CD4-positive, alpha-beta T cell treated with Interleukin-4 for 1 hour (primary cell): ENCODE measurements at places on chromosomes 5 and 9.

DNA sequence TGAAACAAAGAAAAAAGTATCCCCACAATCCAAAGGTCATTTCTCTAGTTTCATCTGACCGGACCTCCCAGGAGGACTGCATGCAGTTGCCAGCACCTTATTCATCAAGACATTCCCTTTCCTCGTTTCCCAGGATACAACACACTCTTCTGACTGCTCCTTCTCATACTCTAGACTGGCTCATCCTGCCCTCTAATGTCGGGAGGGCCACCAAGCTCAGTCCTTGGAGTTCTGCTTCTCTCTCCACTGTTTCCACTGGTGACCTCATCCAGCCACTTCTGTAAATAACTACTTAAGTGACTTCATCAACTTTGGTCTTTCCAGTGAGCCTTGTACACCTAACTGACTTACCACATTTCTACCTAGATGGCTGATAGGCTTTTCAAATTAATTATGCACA lies 179.1 kb downstream of the EPB41L4A start:
- DNase-seq: no peak

- DNase-seq: no peak
These were observed 14.5 kb downstream of the CATSPER3 start for GRCh38 chr5:134982230-134982629.

DNA sequence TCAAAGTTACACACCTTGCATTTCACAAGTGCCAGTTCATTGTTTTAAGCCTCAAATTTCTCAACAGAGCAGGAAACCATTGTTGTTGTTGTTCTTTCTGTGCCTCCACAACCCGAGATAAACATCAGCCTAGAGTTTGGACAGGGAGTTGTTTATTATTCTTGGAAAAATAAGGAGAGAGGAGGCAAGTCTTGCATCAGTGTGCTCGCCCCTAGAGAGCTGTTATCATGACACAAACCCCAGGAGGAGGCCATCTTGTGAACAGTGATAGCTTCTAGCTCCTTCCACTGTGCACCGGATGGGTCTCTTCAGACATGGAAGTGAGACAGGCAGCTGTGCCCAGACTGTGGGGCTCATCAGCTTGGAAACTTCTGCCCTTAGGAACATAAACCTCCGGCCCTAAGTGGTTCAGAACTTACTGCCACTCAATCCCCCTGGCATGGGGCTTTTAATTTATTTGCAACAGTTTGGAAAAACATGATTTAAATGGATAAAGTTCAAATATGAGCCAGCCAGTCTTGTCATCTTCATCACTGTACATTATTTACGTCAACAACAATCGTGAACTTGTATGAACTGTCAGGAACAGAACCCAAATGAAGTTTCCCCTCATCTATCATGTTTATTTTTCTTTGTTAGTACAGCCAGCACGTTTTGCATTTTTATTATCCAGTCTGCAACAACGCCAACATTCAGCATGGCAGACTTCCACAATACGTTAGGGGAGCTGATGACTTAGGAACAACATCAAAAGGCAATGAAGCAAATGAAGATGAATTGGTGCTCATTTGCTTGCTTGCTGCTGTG lies 181.7 kb upstream of the S1PR3 start:
- no peak for DNase-seq

GRCh38 chr5:94188725-94189124 lies 429.7 kb downstream of the KIAA0825 start:
- DNase-seq: no peak

DNA sequence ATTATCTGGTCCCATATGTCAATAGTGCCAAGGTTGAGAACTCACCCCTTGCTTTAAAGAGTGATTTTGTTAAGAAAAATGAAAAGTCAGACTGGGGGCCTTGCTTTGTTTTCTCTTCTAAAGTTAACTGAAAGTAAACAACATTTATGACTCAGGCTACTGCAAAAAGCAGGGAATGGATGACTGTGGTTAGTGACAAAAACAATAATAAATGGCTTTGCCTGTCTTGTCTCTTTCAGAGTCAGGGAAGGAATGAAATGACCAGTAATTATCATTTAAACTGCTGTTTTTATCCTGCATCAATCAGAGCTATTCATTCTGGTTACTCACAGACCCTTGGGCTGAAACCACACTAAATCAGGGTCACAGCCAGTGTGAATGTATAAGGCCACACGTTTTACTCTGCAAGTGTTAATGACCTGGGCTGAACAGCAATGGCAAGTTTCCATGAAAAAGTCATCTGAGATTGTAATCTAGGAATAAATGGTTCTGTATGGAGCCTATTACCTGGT lies 112.2 kb downstream of the ZNF608 start:
- no peak for DNase-seq

- no peak for DNase-seq
These were observed 69.8 kb downstream of the SYK start for GRCh38 chr9:90871327-90871935.

DNA sequence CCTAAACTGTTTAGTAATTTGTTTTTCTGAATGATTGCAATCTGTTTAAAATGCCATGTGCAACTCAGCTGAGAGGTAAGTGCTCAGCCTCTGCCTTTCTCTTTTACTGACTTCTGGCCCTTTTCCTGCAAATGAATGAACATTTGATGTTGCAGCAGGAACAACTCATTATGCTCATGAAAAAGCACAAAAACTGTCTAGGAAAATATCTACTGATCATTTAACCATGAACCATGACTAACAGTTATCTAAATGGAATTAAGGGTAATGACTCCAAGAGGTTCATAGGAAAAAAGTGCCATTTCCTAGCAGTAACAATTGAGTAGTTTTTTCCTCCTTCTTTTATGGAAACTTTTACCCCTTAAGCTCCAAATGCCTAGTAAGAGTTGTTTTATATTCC lies 70.6 kb upstream of the ANKH start:
- DNase-seq: no peak

- DNase-seq: no peak
These were observed 483.0 kb upstream of the CDH18 start for GRCh38 chr5:20470997-20471396.

DNA sequence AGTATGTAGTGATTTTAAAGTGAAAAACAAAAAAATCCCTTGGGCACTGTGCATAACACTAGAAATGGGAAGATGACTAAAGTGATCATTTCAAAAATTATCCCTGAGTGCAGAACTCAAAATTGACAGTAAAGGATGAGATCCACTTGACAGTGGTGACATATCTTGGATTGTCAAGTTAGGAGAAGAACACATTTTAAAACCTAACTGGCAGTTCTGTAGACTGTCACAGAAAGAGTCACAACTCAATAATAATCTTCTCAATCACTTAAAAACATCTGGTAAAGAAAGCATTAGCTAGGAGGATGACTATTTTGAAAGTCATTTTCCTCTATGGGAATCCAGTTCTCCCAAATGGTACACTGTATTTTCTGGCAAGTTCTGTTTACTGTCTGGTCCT lies 127.1 kb downstream of the PIP5K1B start:
- DNase-seq: no peak

GRCh38 chr9:131051592-131052517 lies 42.9 kb downstream of the LAMC3 start:
- DNase-seq: no peak

- no peak for DNase-seq
These were observed 8.8 kb downstream of the TNIP1 start for GRCh38 chr5:151071848-151072629.

GRCh38 chr5:87008751-87009560 lies 258.7 kb upstream of the RASA1 start:
- DNase-seq: no peak

GRCh38 chr5:55370291-55370925 lies 62.6 kb downstream of the MTREX start:
- no peak for DNase-seq

DNA sequence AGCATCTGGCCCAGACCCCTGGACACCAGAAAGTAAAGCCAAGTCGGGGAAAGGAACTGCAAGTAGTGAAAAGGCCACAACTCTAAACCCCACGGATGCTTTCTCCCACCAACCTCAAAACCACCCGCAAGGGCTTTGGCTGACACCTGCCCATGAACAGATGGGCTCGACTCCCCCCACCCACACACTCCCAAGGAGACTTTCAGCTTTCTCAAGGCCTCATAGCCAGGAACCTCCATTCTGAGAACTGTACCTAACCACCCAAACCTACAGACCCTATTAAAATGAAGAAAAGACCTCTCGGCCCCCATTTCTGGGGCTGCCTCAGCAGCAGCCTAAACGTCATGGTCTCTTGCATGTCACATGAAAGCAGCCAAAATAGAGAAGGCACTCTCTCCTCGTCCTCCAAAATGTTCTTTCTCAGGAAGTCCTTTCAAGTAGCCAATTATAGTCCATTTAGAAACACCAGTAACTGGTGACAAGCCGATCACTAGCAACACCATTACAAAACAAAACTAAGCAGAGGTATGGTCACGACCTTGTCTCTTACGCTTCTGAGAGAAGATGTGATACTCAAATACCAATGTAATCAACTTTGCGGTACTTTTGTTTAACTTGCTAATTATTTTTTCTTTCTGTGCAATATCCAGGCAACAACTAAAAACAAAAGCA lies 2.9 kb downstream of the B4GALT1 start:
- peak; percentile 48 for DNase-seq

DNA sequence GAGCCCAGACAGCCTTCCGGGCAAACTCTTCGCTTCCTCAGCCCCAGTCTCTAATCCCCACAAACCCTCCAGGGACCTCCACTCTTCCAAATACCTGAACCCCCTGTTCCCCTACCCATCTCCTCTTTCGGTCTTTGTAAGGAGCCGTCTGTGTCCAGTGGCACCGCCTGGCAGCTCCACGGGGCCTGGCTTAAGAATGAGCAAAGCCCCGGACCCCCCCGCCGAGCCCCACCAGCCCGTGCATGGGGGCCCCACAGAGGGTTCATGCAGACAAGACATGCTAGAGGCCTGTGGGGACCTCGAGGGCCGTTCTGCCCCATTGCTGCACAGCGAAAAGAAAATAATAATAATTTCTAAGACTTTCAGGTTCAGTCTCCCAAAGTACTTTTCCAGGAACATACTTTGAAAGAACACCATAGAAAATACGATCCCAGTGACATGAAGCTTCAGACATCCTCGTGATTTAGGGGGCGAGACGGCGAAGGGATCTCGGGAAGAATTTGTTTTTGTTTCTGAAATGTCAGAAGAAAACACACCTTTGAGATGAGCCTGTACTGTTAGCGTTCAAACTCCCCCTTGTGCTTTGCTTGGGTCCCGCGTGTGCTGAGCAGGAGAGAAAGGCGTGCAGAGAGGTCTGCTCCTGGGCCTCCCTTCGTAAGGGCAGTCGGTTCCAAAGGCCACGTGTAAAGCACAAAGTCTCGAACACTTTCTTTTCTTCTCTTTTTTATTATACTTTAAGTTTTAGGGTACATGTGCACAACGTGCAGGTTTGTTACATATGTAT lies 49.2 kb downstream of the IRX2 start:
- no peak for DNase-seq

DNA sequence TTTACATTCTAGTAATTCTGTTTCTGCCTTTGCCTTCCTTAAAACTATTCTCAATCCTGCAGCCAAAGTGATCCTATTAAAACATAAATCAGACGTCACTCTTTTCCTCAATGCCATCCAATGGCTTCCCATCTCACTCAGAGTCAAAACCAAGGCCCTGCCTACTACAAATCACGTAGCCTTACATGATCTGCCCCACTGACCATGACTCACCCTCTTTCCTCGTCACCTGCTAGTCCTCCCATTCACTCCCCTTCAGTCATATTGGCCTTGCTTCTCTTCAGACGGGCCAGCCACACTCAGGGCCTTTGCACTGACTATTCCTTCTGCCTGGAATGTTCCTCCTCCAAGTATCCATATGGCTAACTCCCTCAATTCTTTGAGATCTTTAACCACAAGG lies 39.0 kb upstream of the DMXL1 start:
- DNase-seq: peak; percentile 36

- DNase-seq: no peak
These were observed 464.5 kb downstream of the ICE1 start for GRCh38 chr5:5886812-5887486.

DNA sequence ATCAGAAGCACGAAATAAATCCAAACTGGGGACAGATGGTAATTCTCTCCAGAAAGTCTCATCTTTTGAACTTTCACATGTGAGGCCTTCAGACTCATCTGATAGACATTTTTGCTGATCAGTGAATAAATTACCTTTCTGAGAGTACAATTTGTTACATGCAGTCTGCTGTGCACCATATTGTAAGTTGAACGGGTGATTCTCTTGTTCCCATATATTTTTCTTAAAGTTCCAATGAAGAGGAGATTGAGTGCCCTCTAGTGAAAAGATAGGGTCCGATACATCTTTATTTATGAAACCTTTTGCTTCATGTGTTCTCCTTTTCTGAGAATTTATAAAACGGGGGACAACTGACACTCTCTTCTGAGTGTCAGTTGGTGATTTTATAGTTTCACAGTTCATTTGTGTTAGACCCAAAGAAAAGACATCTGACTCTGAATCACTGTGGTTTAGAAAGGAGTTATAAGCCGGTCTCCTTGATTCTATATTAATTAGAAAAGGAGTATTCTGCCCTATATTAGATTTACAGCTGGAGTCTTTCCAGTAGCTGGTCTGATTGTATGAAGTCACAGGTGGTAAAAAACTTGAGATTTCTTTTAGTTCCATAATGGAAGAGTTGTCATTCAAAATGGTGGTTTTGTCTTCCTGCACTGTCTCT lies 30.4 kb downstream of the GNG10 start:
- peak; percentile 34 for DNase-seq

DNA sequence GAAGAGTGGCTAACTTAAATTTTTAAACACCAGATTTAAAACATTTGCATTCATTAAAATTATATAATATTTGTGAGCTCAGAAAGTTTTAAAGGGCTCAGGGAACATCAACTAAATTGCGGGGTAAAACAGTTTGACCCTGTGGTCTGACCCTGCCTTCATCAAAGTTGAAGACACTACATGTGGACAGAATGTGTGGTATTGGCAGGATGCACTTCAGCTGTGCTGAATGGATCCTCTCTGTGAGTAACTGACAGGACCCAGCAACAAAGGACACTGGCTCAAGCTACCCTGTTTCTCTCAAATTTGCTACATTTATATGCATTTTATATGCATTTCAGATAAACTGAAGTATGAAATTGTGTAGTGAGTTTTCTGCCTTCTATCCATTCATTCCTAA lies 288.5 kb downstream of the ZNF608 start:
- DNase-seq: no peak

GRCh38 chr9:134514503-134514902 lies 127.1 kb upstream of the COL5A1 start:
- no peak for DNase-seq

- DNase-seq: no peak
These were observed 1043.0 kb upstream of the CDH18 start for GRCh38 chr5:21030981-21031380.

DNA sequence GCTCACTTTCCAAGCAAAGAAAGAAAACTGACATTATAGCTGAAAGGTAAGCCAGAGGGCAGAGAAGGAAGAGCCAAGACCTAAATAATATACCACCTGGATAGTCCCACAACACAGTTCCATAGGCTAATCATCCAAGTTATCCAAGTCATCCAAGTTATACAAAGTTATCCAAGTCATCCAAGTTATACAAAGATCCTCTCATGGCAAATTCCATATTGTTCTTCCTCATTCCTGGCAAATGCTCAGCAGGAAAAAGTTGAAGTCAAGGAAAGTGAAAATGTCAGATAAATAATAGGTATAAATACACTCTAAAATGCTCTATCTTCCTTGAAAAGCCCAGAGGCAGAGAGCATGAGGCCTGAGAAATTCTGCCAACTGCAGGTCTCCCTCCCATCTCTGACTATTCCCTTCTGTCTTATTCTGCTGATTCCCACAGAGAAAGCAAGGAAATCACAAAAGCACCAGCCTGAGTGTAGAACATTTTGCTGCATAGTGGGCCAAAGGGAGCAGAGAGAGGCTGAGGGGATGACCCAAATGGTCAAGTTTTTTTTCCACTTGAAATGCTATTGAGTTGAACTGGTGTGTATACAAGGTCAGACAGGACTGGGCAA lies 12.5 kb downstream of the MCTP1 start:
- no peak for DNase-seq

GRCh38 chr9:111959468-111960359 lies 63.1 kb downstream of the UGCG start:
- no peak for DNase-seq
